ENCODE measurements at places on chromosomes 3 and 15.

GRCh38 chr3:54963641-54964040 lies 35.8 kb upstream of the LRTM1 start:
- DNase-seq, result no peak

DNA sequence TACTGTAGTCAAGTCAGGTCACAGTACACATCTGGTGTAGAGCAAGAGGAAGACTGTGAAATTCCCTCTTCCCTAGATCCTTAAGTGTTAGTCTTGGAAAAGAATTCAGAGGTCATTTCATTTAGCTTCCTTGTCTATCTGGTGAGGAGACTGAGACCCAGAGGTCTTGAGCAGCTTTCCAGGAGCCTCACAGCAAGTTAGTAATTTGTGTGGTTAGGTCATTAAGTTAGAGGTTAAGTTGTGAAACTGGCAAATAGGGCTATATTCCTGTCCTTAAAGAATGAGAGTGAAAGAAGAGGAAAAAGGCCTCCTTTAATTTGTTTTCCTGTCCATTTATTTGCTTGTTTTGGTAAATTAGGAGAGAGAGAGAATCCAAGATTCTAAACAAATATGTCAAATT lies 9.0 kb downstream of the PODXL2 start:
- DNase-seq, result no peak

- DNase-seq, result no peak
These were observed 31.0 kb upstream of the KLHL6 start for GRCh38 chr3:183586477-183586876.

GRCh38 chr3:4613366-4613765 lies 120.2 kb downstream of the ITPR1 start:
- DNase-seq, result no peak

DNA sequence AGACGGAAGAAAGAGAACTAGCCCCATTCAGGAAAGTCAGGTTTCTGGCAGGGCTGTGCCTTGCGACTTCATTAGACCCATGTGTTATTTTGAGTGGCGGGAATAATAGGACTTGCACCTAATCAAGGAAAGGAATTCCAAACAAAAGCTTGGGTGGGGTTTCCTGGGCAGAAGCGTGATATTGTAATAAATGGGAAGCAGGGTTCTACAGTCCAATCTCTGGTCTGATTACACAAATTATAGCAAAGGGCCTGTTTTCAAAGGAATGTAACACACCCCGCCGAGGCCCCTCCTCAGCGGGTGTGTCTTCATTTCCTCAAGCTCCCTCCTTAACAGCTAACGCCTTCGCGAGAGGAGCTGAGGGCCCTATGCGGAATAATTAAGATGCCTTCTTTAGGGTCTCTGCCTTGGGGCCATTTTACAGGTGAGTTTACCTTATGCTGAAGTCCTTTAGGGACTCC lies 396.0 kb upstream of the C2CD4B start:
- no peak for DNase-seq

DNA sequence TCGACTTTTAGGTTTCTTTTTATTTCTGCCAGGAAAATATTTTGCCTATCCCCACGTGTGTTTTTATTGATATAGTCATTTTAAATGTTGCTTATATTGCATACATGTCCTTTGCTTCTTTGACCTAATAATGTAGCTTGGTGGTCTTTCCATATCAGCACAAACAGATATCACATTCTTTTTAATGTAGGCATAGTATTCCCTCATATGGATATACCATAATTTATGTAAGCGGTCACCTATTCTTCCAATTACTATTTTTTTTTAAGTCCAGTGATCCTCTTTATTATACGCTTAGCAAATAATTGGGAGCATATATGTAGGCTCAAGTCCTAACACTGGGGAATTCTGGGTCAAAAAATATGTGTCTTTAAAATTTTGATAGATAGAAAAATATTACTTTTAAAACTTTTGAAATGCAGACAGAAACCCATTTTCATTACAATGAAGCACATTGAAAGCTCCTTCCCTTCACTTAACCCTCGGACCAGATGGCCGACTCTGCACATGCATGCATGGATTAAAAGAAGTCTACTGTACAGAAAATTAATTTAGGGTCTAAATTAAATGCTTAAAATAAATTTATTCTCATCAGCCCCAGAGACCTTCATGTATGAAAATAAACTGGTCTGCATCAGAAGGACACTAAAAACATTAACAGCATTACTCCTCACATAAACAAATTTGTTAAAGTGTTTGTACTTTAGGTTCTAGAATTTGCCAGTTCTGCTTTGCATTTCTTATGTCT lies 90.5 kb upstream of the LIMD1 start:
- DNase-seq, result no peak

GRCh38 chr3:140568131-140568530 lies 109.7 kb upstream of the TRIM42 start:
- DNase-seq, result no peak

GRCh38 chr3:172101107-172101506 lies 61.7 kb downstream of the FNDC3B start:
- no peak for DNase-seq

DNA sequence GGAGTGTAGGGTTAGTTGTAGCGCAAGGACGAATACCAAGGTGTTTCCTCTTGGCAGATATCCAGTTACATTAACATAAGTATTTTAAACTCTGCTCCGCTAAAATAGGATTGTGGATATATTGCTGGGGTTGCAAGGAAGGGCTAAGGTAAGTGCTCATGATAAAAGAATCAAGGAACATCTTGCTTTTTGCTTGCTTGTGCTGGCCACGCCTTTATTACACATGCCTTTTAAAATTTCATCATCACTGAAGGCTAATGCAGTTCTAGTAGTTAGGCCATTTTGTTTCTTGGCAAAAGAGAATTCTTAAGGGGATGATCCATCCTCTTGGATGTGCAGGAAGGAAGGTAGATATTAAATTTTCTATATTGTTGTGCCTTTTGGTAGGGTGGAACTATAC lies 415.6 kb upstream of the TPM1 start:
- DNase-seq, result no peak

- no peak for DNase-seq
These were observed 19.9 kb upstream of the C3orf62 start for GRCh38 chr3:49296781-49297411.

- DNase-seq, result no peak
These were observed 6.4 kb upstream of the FILIP1L start for GRCh38 chr3:100120693-100121092.

- DNase-seq, result no peak
These were observed 120.0 kb upstream of the GADL1 start for GRCh38 chr3:31014317-31015040.

DNA sequence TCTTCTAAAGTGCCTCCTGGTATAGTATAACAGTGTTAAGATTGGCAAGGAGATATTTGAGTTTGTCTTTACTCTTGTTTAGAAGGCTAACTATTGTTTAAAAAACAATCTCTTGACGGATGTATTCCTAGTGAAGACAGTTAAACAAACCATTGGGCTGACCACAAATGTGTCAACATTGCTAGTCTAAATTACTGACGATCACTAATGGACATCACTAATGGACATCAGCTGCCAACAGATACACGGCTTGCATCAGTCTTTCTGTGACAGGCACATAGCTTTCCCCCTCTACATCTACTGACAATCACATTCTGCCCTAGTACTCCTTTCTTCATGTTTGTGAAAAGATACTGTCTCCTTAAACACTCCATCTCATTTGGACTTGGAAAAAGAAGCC lies 57.1 kb upstream of the ETV5 start:
- DNase-seq, result no peak

DNA sequence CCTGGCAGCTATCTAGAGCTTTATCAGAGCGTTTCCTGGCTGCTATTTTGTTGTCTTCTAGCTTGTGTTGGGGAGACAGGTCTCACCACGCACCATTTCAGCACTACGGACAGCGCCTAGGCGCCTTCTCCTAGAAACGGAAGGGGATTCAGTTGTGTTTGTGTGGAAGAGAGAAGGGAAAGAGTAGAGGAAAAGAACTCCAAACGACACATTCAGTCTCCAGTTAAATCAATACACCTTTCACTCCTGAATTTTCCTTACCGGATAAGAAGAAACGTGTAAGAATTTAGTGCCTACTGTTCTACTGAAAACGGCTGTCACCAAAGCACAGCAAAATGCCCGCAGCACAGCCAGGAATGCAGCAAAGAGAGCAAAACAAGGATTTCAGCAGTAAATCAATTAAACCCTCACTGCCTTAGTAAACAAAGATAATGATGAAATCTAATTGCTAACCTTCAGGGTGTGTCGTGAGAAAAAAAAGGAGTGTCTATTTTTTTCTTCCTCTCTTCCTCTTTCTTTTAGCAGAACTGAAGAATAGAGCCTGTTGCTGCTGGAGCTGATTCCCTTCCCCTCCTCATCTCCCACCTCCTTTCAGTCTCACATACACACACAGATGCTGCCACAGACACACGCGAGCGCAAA lies 412 bp upstream of the CTXN2 start:
- DNase-seq, result no peak

GRCh38 chr3:76998555-76998954 lies 41.3 kb upstream of the ROBO2 start:
- no peak for DNase-seq

- no peak for DNase-seq
These were observed 113.8 kb downstream of the PPM1L start for GRCh38 chr3:160869825-160870224.

DNA sequence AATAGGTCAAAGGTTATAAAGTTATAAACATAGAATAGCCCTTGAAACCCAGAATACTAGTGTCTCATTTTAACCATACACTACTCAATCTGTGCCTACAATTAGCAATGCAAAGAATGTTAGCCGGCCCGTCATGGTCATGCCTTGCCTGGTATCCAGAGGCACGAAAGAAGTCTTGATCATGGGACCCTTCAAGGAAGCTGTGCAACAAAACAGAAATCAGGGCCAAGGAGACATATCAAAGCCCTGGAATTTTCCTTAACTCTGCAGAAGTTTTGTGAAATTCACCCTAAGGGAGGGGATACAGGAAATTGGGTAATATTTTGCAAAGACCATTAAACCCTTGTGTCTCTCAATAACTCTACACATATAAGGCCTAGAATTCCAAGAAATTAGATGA lies 482.4 kb downstream of the ROBO1 start:
- DNase-seq, result no peak
